ENCODE measurements at places on chromosomes 3 and 15. TPM values are rescaled to one million over a fixed set of nuclear protein-coding genes. Genes with fewer than 3 reads are reported as not detected.

DNA sequence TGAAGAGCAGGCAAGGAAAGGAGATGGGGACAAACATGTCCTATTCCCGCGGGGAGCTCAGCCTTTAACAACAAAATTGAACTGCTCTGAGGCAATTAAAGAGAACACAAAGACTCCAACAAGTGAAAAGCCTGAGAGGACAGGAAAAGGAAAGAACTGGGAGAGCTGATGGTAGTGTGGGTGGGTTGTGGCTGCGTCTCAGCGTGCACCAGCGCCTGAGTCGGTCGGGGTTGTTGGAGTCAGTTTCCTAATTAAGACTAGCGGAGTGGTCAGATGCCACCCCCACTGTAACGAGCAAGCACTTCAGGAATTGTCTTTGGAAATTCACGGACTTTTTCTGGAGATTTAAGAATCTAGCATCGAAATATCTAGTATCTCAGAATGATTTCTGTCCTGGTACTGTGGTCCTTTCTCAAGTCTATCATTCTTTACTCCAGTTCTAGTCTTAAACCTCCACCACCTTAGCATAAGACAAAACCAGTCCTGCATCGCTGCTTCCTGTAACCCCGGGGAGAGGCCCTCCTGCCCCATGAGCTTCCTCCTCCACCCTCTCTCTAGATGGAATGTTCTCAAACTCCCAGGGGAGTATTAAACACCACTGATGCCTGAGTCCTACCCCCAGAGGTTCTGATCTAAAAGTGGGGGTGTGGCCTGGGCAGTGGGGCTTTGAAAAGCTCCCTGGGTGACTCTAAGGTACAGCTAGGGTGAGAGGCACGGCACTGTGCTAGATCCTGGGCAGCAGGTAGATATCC is 104.0 kb downstream of the CYP19A1 start:
- DNase-seq, result no peak

RTP3 gene
- not detected for total RNA-seq

DNA sequence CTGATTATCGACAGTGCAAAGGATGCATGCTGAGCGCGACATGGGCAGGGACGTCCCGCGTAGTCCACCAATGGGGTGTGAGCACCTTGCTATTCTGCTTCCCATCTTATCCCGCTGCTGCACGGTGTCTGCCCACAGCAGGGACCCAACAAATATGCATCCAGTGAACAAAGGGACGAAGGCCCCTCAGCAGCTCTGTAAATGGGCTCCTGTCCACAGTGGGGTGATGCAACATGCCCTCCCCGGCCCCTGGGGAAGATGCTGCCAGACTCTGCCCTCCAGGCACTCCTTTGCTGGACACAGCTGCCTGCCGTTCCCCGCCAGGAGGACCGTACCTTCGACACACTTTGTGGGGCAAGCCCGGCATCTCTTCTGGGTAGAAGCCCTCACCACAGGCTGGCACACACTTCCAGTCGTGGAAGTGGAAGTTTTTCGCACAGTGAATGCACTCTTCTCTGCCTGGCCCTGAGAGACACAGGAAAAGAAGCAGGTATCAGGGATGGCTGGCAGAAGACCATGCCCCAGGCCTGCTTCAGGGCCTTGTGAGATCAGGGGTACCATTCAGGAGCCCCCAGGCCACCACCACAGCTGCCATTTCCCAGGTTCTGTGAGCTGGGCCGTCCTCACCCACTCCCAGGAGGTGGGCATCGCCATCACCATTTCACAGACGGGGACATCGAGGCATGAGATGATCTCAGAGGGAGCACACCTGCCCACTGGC is 18.2 kb upstream of the SNRPA1 start:
- no peak for DNase-seq

DNA sequence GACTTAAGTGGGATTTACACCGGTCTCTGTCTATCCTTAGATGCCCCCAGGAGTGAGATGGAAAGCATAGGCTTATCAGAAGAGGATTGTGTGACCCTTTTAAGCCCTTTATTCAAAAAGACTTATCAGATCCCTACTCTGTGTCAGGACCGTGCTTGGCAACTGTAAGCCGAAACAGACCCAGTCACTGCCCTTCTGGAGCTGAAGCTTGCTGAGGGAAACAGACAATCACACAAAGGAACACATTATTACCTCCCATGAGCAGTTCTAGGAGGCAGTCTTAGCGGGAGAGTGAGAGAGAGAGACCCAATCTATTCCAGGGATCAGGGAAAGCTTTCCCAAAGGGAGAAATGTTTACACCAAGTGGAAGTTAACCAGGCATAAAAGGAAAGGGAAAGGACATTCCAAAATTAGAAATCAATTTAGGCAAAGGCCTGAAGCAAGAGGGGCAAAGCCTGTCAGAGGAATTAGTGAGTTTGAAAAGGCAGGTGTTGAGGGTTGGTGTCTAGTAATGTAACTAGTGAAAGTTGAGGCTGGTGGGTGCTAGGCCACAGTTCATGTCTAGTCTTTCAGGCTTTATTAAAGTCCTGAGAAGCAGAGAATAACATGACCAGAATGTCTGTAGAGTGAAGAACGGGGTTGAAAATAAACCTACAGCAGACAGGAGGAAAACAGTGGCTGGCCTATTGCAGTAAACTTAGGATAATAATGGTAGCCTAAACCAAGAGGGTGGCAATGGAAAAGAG is 86.7 kb downstream of the THBS1 start:
- no peak for DNase-seq

DNA sequence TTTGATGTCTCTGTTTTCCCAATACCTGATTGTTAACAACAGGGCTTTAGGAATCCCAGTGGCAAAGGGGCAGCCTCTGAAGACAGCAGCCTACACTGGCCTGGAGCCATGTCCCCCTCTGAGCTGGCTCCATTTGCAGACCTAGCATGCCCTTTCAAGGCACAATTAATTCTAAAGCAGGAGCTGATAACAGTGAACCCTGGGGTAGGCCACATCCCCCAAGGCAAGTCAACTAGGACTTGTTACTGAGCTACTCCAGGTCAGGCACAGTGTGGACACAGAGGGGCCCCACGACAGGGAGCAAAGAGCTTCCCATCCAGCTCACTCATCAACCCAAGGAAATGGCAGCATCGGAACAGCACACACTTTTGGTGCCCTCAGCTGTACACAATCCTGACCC is 51.9 kb downstream of the SPSB4 start:
- no peak for DNase-seq

DNA sequence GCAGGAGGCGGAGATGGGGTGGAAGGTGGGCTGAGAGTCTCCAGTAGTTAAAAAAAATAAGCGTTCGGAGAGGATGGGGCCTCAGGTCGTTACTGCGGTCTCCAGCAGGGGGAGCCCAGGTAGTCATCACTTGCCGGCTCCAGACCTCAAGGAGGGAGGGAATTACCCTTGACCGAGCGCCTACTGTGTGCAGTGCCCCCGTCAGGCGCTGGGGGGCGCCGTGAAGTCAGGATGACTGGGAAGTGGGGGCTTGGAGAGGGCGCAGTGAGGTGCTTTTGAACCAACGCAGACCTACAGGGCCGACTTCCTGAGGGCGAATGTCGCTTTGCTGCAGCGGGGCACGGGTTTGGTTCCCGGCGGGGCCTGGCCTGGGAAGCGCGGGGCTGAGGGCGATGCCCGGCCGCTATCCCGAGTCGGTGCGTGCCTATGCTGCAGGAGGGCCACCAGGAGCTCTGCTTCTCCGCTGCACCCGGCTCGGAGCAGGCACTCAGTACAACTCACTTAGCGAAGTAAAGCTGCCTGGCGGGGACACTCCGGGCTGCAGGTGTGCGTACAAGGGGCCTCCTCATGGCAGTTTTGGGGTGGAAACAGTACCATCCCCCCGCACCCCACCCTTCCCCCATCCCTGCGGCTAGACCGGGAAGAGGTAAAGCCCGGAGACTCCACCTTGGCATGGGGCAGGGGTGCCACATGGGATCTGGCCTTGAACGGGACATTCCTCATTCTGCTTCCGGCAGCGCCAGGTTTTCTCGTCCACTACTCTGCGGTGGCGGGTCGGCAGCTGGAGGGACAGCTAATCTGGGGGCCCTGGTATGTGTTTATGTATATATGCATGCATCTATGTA is 79.8 kb downstream of the RHCG start:
- peak; percentile 64 for DNase-seq

CYP8B1 gene
- total RNA-seq, result not detected

GRCh38 chr15:58513008-58513407 is 81.2 kb downstream of the LIPC start:
- no peak for DNase-seq

DNA sequence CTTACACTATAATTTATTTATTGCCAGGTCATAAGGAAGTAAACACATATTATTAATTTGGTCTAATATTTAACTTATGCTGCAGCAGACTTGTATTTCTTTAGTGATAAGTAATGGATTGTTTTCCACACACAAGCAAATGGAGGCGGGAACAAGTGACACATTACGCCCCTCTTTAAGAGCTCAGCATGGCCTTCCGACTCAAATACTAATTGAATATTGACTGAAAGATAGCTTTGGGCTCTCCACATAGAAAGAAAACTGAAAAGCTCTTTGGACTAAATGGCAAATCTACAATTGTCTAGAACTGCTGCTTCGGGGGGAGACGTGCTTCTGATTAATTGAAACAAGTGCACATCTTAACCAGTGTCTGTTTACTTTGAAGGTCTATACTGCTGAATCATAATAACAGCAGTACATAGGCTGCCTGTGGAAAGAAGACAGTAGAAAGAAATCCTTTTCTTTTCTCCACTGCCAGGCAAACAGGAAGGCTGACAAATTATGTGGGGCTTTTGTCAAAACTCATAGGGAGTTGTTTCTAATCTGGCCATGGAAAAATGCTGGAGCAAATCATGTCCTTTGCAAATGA is 15.9 kb downstream of the CADPS start:
- no peak for DNase-seq

IL17RD gene
- total RNA-seq, result not detected

GRCh38 chr15:62457100-62457499 is 292.0 kb upstream of the C2CD4B start:
- no peak for DNase-seq

PRR20G gene
- total RNA-seq, result not detected

DNA sequence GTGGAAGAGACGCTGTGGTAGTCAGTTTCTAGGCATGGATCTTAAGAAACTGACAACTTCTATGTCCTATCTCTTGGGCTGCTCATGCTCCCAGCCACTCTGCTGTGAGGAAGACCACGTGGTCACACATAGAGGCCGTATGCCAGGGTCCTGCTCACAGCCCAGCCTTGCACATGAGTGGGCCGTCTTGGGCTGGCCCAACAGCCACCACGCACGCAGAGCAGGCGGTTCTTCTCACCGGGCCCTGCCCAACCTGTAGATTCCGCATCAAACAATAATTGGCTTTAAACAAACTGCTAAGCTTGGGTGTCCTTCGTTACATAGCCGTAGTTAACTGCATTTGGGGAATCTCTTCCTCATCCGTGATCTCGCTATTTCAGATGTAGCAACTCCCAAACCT is 26.0 kb downstream of the SLC41A3 start:
- DNase-seq, result no peak

GRCh38 chr15:35974052-35974451 is 428.1 kb upstream of the DPH6 start:
- DNase-seq, result no peak

GRCh38 chr15:35104526-35105147 is 19.5 kb upstream of the NANOGP8 start:
- no peak for DNase-seq

NMNAT3 gene
- total RNA-seq, result 1.7 TPM

SLC6A20 gene
- 0.23 TPM for total RNA-seq

EIF1B gene
- total RNA-seq, result 55.4 TPM

SLC25A26 gene
- 21.6 TPM for total RNA-seq

NEK11 gene
- 9.7 TPM for total RNA-seq

DNA sequence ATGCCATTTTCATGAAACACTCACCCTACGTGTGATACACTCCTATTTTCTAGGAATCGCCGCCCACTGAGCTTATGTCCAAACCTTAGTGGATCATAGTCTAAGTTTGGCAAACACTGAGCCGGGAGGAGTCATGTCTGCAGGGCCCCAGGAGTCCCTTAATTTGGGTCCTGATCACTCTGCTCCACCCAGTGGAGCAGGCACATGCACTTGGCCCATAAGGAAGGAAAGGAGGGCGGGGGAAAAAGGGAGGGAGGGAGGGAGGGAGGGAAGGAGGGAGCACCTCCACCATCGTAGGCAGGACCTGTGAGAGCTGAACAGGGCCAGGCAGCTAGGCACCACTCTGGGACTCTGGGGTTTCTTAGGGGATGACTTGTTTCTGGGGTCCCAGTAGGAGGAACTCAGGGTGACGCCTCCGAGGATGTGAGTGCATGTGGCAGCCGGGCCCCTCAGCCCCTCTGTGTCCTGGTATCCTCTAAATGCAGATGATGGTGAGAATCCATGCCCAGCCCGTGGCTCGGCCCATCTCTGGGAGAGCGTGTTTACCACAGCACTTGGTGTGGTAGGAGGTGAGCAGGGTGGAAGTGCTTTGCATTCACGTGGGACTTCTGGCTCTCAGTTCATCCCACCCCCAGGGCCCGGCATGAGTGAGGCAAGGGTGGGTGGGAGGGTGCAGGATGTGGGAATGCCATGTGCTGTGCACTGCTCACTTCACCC is 109.4 kb downstream of the KLF13 start:
- no peak for DNase-seq

GRCh38 chr3:33833408-33834095 is 35.1 kb downstream of the PDCD6IP start:
- no peak for DNase-seq

ARGFX gene
- not detected for total RNA-seq

TERB2 gene
- not detected for total RNA-seq

DNA sequence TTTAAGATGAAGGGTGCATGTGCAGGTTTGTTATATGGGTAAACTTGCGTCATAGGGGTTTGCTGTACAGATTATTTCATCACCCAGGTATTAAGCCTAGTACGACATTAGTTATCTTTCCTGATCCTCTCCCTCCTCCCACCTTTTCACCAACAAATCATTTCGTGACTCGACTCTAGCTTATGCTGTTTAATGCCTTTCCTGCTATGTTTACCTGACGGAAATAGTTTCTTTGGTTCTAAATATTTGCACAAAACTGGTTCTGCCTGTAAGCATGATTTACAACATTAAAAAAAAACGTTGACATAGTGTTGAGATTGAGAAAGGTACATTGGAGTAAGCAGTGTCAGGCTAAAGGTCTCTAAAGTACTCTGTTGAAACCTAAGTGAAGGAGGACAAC is 2.4 kb downstream of the GNL3 start:
- no peak for DNase-seq

NR2C2 gene
- total RNA-seq, result 48.3 TPM

- DNase-seq, result no peak
Observed at GRCh38 chr3:176789947-176790346, 407.3 kb downstream of the TBL1XR1 start.

DNA sequence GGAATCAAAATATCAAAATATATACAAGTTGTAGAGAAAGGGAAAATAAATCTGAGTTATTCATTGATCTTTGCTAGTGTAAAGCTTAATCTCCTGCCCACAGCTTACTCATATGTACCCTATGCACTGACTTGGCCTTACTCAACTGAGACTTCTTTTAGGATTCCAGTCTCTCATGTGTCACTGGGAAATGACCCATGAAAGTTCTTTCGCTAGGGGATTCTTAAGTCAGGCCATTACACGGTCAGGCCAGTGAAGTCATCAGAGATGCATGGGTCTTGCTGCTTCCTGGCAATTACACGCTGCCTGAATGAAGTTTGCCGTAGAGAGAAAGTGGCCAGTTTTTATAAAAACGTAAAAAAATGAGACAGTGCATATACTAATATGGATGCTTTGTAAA is 20.7 kb upstream of the LPP start:
- DNase-seq, result no peak
